Central memory CD8-positive, alpha-beta T cell (primary cell): ENCODE measurements at places on chromosomes 6 and 20.

DNA sequence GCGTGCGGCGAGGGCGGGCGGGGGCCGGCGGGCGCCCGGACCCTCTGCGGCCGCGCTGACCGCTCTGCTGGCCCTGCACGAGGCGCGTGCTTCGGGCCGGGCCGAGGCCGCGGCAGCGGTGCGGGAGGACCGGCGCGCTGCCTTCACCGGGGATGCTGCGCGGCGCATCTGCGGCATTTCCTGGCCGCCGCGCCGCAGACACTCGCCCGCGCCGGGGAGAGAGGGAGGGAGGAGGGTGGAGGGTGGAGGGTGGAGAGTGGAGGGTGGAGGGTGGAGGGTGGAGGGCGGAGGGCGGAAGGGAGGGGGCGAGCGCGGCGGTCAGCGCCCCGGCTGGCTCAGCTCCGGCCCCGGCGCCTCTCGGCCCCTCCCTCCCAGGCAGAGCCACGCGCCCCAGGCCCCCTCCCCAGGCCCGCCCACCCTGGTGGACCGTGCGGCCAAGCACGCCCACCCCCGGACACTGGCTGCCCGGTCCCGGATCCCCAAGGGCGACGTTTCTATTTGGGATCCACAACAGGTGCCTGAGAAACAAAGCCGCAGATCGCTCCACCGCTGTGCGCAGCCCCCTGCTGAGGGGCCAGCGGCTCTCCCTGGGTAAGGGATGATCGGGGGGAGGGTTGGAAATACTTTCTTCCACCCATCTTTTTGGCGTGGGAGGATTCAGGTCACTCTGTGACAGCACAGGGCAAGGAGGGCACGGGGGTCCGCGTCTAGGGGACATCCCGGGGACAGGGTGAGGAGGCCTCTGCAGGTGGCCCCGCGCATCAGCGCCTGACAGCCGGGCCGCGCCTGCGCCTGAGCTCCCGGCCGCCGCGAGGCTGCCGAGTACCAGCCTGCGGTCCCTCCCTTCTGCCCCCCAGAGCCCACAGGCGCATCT is 111.2 kb upstream of the BEND6 start:
- no peak for DNase-seq

DNA sequence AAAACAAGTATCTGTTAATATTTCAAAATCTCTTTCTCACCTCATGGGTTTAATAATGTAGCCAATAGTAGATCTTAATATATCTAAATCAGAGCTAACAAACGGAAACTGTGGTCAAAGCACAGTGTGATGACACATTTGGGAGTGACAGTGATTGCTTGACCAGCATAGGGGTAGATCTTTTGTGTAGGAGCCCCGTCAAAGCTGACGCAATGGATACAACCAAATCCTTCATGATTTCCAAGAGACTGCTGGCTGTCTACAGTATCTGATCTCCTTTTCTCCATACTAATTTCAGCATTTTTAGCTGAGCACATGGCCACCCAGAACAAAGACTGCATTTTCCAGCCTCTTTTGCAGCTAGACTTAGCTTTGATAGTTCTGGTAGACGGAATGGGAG is 299.3 kb upstream of the ECI2 start:
- DNase-seq, result no peak

GRCh38 chr6:142706210-142706609 is 238.8 kb downstream of the HIVEP2 start:
- DNase-seq, result no peak

DNA sequence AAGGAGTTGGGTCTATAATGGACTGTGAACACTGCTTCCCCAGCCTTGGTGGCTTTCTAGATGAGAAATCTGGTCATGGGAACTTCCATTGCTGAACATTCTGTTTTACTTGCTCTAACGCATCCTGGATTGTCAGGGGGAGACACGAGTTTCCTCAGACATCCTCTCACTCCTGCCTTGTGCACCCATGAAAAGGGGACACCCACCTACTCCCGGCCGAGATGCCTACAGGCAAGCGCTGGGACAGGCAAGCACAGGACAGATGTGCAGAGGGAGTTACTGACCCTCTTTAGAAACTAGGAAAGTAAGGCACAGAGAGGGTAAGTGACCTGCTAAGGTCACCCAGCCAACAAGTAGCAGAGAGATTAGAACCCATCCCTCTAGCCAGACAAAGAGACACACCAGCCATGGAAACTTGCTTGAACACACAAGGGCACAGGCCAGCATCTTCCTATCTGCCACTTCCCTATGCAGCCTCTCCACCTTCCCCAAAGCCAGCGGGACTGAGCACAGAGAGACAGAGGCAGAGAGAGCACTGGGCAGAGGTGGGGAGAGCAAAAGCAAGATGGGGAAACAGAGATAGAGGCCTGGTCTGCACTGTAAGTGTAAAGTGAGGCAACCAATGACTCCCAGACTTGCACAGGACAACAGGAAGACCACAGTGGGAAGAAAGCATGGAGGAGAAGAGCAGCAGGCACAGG is 845 bp upstream of the SFTA2 start:
- no peak for DNase-seq

- peak; percentile 60 for DNase-seq
Observed at GRCh38 chr6:2989332-2990247, 10.1 kb upstream of the NQO2 start.

- DNase-seq, result no peak
Observed at GRCh38 chr6:31740397-31741223, 805 bp downstream of the MSH5 start.

- DNase-seq, result no peak
Observed at GRCh38 chr6:29201966-29202365, 31.3 kb downstream of the OR2J2 start.

- no peak for DNase-seq
Observed at GRCh38 chr20:45592574-45593189, 13.6 kb upstream of the WFDC8 start.

DNA sequence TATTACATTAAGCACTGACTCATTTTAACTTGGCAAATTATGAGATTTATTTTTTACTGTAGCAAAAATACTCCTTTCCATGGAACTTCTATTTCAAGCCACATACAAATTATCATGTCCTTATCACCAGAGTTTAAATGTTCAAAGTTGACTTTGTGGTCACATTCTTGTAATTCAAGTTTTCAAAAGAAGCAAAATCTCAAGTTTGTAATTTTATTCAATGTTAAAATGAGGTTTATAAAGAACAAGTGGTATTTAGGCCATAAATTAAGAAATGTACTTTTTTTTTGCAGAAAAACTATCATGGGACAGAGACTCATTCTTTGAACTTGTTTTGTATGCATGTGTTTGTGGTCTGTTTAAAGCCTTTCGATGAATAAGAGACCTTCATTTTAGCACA is 811.5 kb downstream of the TENT5A start:
- DNase-seq, result no peak

- DNase-seq, result no peak
Observed at GRCh38 chr6:43090559-43090956, 14.4 kb downstream of the PTK7 start.

GRCh38 chr6:165173484-165173883 is 135.9 kb downstream of the C6orf118 start:
- DNase-seq, result no peak

GRCh38 chr20:60528141-60528540 is 569.9 kb downstream of the CDH26 start:
- no peak for DNase-seq

- DNase-seq, result no peak
Observed at GRCh38 chr6:43093436-43094289, 17.5 kb downstream of the PTK7 start.

- DNase-seq, result no peak
Observed at GRCh38 chr6:142838821-142839685, 105.9 kb downstream of the HIVEP2 start.

DNA sequence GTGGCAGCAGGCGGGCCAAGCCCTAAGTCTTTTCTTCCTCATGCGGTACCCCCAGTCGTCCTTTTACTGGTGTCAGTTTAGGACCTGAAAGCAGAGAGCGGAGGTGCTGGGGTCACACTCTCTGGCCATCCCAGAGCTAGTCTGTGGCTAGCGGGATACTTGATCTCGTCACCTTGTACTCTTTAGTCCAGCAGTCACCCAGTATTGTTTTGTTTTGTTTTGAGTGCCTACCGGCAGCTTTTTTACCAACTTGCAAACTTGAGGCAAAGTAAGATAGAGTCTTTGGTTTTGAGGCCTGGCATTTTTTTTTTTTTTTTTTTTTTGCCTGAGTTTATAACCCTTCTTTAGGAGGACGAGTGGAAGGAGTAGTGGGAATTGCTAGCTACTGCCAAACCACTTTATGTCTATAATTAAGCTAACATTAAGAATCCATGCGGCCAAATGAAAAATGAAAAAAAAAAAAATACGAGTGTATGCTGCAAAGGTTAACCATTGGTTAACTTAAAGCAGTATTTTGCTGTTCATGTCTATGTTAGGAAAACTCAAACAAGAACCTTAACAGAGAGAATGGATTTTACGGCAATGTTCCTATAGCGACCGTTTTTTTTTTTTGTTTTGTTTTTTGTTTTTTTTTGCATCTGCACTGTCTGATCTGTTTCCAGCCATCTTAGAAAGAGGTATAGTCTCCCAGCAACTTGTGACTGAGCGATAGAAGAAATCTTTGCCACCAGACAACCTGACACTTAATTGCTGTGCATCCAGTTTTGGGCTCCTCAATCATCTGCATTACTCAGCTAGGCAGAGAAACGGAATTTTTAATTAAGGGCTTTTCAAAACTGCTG is 56.9 kb downstream of the FAM217A start:
- DNase-seq, result no peak
